Activated CD4-positive, alpha-beta T cell treated with anti-CD3 and anti-CD28 coated beads, Interleukin-2, amount 50 U/mL, for 48 hours (primary cell): ENCODE measurements at places on chromosomes 5 and 9.
A peak's percentile ranks its signal among the peaks of the same experiment; 100 is the strongest.

DNA sequence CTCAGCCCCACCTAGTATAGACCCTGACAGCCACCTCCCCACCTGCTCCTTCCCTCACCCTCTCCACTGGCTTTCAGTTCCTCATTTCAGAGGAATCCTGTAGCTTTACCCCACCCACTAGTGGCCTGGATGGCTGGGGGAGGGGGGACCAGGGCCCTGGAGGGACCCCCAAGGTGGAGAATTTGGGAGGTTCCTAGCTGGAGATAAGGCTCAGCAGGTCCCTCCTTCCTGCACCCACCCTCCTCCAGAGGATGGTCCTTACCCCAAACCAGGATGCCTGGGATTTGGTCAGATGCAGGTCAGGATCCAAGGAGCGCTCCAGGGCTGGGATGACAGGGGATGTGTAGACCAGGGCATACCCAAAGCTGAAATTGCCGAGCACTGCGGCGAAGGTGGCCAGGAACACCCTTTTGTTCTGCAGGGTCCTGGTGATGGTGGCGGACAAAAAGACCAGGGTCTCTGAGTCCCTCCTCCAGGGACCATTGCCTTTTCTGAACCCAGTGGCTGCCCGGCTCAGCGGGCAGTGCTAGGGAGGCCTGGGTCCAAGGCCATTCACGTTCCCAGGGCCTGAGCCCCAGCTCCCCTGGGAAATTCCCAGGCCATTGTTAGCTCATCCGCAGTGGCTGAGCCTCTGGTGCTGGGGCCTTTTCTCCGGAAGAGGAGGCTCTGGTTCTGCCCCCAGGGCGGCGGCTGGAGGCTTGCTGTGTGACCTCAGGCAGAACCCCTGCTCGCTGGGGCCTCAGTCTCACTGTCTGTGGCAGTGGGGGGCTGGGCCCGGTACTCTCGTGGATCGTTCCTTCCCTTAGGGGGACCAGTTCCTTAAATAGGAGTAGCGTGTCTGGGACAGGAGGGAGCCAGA, 678 bp downstream of the SLC2A6 start:
- no peak for DNase-seq

DNA sequence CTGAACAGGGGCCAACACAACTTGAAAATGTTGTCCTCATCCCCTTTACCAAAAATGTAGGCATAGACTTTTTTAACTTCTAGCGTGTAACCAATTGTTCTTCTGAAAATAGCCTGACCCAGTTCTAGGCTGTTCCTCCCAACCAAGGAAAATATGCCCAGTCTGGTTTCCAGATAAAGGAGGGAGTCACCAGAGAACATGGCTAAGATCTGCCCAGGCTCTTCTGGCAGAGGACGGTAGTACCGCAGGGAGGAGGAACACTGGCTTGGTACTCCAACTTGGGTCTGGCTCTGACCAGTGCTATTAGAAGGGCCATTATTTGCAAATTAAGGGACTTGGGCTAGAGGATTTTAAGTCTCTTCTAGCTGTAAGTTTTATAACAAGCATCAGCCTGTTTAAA, 63.1 kb downstream of the GRAMD2B start:
- DNase-seq: no peak

- DNase-seq: no peak
Observed at GRCh38 chr5:107766439-107766838, 95.7 kb upstream of the EFNA5 start.

- DNase-seq: no peak
Observed at GRCh38 chr5:15763754-15764153, 263.8 kb downstream of the FBXL7 start.

DNA sequence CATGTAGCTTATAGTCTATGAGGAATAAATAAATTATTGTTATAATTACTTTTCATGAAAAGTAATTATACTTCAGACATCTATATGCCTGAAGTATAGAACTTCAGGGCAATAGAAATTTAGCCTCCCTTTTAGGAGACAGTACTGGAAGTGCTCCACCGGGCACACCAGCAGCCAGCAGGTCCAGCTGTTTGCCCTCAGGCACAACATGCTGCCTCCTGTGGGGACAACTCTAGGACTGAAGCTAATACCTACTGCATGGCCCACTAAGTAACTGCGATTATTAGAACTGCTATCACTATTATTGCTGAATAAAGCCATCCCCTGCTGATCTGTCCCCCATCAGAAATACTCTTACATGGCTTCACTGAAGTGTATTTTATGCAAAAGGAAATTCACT, 329.6 kb downstream of the MED10 start:
- DNase-seq: no peak

DNA sequence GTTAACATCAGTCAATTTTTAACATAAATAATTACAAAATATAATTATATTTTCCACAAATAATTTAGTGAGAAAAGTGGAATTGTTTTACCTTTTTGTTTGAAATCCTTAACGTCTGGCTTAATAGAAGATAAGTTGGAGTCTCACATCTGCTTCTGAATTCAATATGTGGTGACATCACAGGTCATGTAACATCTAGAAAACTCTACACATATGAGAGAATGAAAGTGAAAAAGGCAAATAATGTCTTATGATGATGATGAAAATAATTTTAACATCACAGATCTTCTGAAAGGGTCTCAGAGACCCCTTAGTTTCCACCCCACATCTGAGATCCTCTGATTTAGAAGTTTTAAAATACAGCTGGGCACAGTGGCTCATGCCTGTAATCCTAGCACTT, 81.5 kb downstream of the PRKACG start:
- DNase-seq: no peak

DNA sequence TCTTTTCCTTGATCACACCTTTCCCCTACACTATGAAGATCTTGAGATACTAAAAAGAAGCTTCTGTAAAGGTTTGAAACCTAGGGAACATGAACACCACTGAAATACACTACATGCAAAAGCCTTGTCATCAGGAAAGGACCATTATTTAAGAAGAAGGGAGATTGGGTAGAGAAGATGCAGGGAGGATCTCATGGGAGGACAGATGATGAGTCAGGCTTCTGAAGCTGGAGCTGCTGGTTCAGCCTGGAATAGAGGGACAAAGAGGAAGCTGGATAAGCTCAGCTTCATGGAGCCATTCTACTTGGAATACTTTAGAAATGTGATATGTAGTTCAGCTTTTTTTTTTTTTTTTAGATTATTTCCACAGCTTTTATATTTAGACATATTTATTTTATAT, 169.8 kb downstream of the MAN2A1 start:
- DNase-seq: no peak

DNA sequence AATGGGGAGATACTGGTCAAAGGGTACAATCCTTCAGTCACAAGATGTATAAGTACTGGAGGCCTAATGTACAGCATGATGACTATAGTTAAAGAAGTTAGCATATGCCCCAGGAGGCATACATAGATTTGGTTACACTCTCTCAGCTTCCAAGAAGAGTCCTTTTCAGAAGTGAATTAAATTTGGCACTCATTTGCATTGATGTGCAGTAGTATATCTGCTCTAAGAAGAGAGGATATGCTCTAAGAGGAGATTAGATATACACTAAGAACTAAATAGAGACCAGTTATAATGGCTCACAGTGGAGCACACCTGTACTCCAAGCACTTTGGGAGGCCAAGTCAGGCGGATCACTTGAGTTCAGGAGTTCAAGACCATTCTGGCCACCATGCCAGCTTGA, 139.5 kb upstream of the MINAR2 start:
- DNase-seq: no peak

DNA sequence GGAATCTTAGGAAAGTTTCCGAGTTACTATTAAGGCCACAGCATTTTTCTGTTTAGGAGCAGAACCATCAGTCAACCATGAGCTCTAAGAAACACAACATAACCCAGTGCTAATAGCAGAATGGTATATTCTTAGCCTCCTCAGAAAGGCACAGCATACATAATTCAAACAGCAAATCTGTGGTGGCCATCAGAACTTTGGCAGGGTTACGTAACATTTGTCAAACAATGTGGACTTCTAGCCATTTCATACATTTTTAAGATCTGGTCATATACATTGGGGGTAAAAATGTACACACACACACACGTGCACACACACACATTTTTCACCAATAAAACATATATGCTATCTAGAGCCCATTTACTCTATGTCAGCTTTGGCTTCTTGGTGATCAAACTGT, 225.2 kb downstream of the GNA14 start:
- DNase-seq: no peak

GRCh38 chr9:105328296-105328695, 83.8 kb downstream of the SLC44A1 start:
- DNase-seq: no peak

GRCh38 chr5:140311011-140311467, 8.1 kb upstream of the PFDN1 start:
- no peak for DNase-seq

- DNase-seq: no peak
Observed at GRCh38 chr9:7844242-7844641, 44.7 kb upstream of the DMAC1 start.

- peak; percentile 6 for DNase-seq
Observed at GRCh38 chr9:84670138-84671041, 861 bp downstream of the NTRK2 start.

- DNase-seq: no peak
Observed at GRCh38 chr5:35009657-35010056, 38.1 kb downstream of the AGXT2 start.

GRCh38 chr5:65800775-65801174, 78.8 kb downstream of the NLN start:
- no peak for DNase-seq

DNA sequence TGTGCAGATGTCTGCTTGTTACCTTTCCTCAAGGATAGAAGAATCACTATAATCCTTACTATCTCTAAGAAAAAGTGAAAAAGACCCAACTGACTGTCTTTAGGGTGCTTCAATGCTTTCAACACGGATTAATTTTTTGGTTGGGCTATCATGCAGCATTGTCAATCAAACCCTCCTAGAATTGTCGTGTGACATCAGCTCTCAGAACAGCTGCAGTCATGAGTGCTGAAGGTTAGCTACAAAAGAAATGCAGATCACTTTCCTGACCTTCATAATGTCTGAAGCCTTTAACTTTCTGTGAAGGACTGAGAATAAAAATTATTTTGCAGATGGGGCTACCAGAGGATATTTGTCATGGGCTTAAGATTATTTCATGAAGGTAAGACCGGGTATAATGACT, 107.9 kb upstream of the EFNA5 start:
- no peak for DNase-seq

DNA sequence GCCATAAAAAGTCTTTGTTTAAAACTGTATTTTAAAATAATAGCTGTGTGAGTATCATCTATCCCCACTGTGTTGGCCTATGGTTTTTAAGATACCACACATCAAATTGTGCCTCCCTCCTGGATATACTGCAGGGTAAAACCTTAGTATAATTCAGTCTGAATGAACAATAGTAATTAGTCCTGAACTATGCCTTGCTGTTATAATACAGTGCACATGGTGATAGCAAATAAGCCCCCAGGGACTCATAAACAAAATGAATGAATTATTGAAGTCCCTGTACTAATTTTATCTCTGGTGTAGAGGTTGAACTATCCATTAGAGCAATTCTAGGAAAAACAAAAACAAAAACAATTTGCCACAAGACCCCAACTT, 142.7 kb upstream of the ADAMTSL1 start:
- no peak for DNase-seq

DNA sequence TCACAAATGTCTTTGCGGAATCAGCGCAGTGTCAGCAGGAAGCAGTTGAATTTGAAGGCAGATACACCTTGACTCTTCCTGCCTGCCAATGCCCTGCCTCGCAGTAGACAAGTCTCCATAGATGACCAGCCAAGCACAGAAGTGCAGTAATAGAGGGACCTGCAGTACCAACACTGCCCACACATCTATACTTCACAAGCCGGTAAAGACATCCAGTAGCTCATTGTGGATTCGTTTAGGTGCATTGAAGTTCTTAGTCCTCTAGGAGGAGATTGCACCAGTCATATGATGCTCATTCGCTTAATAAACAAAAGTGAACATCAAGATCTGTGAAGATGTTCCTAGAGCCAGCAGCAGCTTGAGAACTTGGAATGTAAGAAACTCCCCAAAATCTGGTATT, 7.1 kb upstream of the IFNA2 start:
- DNase-seq: no peak

GRCh38 chr5:126354012-126354857, 69.0 kb upstream of the GRAMD2B start:
- no peak for DNase-seq

- no peak for DNase-seq
Observed at GRCh38 chr5:79689541-79690466, at the start of gene CMYA5. Gene CMYA5, plus strand, starts transcription at chr5:79689836. Its CDS starts 72 bp downstream, at chr5:79689908.

- DNase-seq: no peak
Observed at GRCh38 chr9:95211028-95211427, 106.5 kb downstream of the FANCC start.

DNA sequence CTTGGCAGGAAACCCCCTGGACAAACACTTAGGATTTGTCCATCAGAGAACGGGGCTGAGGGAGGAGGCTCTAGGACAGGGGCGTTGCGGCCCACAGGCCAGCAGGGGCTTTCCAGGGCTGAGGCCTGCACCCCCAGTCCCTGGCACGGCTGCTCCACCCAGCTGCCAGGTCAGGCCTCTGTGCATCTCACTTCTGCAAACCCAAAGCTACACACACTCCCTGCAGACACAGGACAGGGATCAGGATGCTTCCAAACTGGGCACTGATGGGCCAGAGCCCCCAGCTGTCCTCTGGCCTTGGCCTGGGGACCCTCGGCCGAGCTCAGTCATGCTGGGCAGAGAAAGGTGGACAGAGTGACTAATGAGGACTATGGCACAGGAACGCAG, 106.2 kb upstream of the SARDH start:
- no peak for DNase-seq

DNA sequence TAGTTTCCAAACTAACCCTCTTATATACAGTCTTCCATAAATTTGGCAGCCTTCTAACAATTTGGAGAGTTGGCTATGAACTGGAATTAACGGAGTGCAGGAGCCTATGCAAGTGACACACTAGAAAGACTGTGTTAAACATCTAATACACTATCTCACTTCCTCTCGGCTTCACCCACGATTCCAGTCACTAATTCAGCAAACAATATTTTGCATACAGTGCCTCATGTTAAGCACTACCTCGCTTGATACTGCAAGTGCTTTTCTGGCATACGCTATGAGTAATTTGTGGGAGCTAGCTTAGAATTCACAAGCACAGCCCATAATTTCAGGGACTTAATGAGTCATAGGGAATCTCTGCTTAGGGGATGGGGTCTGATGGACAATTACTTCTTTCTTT, 102.5 kb downstream of the ST8SIA4 start:
- DNase-seq: no peak

GRCh38 chr5:110644357-110644756, 82.1 kb downstream of the TMEM232 start:
- DNase-seq: no peak

DNA sequence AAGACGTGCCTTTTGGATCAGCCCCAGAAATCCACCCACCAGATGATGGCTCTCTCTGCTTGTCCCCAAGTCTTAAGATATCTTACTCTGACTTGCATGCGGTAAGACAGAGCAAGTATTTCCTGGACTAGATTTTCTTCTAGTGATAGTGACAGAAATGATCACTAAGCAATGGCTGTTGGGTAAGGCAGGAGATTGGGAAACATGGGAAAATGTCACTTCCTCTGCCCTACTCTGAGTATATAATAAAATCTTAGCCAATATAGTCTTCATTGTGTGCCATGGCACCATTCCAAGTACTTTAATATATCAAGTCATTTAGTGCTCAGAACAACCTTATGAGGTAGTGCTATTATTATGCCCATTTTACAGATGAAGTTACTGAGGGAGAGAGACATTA, 31.0 kb upstream of the GNA14 start:
- no peak for DNase-seq
